CD4-positive, alpha-beta T cell treated with Interleukin-6 at 100 ng/mL for 8 hours (primary cell): ENCODE measurements at places on chromosomes 11 and 22.
A peak's percentile ranks its signal among the peaks of the same experiment; 100 is the strongest.

- peak; percentile 12 for DNase-seq
Measured at GRCh38 chr22:45164270-45165088, 754 bp downstream of the NUP50 start.

DNA sequence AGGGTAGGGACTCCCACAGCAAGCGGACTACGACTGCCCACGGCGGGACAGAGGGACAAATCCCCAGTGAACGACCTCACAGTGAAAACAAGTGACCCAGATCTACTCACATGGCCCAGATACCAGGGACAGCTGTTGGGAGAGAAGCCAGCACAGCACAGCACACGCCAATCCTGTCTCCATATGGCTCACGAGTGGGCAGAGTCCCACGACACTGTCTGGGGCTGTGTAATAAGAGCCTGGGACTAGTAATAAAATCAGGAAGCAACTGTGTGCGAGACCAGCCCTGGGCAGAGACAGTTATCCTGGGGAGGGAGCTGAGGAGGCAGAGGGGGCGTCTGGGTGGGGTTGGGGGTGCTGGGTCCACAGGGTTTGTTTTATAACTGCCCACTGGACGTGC, 385.0 kb downstream of the CTTN start:
- no peak for DNase-seq

DNA sequence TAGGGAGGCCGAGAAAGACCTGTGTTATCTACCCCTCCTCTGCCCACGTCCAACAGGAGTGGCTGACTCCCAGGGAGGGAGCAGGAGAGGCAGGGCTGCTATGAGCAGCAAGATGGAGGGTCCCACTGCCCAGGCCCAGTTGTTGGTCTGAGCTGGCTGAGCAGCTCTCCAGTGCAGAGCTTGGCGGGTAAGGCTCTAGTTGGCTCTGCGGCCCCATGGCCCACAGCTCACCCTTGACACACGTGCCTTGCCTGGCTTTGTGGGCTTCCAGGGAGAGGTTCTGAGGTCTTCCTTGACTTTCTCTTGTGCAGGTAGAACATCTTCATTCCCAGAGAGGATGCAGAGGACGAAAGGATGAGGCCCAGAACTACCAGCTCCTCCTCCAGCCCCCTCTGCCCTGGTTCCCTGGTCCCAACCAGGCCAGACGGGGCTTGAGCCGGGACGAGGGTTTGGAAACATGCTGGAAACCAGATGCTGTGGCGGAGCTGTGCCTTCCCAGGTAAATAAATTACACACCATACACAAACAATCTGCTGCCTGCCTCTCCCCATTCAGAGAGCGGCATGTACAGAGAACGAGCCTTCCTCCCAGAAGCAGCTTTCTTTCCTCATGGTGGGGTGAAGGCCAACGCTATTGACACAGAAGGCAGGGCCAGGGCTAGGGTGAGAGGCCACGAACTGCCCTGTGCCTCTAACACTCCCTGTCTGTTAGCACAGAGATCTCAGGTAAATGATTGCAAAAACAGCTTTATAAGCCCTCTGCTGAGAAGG, 48.1 kb downstream of the DSCAML1 start:
- DNase-seq = no peak

GRCh38 chr11:58562375-58562800, 13.3 kb downstream of the LPXN start:
- DNase-seq = no peak

DNA sequence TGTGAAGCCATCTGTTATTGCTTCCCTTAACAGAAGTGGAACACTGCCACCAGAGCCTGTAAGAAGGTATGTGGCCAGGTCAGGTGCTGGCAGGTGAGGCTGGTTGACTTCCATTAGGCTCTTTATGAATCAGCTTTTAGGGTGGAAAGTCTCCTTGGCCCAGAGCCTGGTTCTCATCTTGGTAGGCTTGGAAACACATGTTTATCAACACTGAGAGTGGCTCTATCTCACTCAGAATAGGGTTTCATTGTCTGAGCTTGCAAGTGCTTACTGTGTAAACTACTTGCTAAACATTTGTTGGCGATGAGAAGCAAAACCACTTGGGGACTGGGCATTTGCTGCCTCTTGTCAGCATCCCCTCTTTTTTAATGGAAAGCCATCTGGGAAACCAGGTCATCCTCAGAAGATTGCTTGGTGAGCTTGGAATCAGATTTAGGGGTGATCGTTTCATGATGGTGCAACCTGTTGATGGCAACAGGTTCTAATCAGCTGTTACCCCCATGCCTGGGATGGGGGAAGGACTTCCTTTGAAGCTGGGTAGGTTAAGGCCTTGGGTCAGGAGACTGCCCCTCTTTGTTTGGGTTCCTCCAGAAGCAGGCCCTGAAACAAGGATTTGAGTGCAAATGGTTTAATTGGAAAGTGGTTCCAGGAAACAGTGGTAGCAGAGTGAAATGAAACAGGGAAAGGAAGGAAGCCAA, 75.0 kb upstream of the AMPD3 start:
- DNase-seq = no peak

- DNase-seq = no peak
Measured at GRCh38 chr11:9760193-9760575, 96.3 kb downstream of the SWAP70 start.

- no peak for DNase-seq
Measured at GRCh38 chr11:8331767-8332166, 68.1 kb upstream of the LMO1 start.

- DNase-seq = no peak
Measured at GRCh38 chr11:112167145-112167544, at the start of gene TEX12. Gene TEX12 (plus strand): TSS chr11:112167372. CDS start chr11:112169269, 1,897 bp downstream.

DNA sequence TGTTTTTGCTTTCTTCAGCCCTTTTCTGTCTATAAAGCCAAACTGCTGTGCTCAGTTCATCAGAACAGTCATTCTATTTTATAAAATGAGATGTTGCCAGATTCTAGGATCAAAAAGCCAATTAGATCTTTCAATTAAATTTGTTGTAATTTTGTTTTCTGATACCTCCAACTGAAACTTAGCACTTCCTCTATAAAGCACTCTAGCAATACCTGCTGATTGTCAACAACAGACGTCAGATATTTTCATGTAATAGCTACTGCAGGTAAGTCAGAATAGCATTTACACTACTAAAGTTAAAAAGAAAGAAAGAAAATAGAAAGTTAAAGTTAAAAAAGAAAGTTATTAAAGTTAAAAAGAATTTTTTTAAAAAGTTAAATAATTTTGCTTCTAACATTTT, 19.6 kb downstream of the RRAS2 start:
- DNase-seq = no peak

GRCh38 chr11:24122291-24122690, 374.6 kb upstream of the LUZP2 start:
- no peak for DNase-seq

GRCh38 chr11:61697078-61697502, 16.9 kb downstream of the DAGLA start:
- no peak for DNase-seq

- DNase-seq = no peak
Measured at GRCh38 chr11:44600839-44601383, 35.4 kb downstream of the CD82 start.

GRCh38 chr11:38460896-38461295, 1862.9 kb upstream of the RAG2 start:
- DNase-seq = no peak

DNA sequence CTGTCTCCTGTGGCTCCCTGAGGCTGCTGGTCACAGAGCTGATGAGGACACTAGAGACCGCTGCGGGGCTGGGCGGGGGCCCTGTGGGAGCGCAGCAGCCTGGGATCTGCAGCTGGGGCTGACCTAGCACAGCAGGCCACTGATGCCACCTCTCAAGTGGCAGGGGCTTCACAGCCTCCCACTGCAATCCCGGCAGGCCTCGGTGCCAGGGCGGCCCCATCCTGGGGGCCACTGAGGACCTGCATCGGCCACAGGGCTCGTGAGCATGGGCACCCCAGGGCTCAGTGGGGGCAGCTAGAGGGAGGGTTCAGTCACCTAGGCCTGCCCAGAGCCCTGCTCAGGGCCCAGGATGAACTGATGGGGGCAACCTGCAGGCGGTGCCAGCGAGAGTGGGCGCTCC, 14.6 kb upstream of the CCDC188 start:
- DNase-seq = no peak

DNA sequence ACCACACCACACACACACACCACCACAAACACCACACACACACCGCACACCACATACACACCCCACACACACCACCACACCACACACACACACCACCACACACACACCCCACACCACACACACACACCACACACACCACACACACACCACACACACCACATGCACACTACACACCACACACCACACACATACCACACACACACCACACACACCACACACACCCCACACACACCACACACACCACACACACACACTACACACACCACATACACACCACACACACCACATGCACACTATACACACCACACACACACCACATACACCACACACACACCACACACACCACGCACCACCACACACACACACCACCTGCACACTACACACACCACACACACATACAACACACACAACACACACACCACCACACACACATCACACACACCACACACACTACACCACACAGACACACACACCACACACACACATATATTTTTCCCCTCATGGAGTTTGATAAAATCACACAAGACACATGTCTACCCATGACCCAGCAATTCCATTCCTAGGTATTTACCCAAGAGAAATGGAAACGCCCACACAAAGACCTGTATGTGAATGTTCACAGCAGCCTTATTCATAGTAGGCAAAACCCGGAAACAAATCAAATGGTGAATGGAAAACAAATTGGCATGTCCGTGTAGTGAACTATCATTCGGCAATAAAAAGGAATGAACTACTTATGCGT, 14.3 kb downstream of the CD5 start:
- DNase-seq = no peak

GRCh38 chr11:43819926-43820325, 60.7 kb upstream of the ALKBH3 start:
- no peak for DNase-seq

GRCh38 chr11:10824888-10825287, 16.2 kb upstream of the EIF4G2 start:
- no peak for DNase-seq

DNA sequence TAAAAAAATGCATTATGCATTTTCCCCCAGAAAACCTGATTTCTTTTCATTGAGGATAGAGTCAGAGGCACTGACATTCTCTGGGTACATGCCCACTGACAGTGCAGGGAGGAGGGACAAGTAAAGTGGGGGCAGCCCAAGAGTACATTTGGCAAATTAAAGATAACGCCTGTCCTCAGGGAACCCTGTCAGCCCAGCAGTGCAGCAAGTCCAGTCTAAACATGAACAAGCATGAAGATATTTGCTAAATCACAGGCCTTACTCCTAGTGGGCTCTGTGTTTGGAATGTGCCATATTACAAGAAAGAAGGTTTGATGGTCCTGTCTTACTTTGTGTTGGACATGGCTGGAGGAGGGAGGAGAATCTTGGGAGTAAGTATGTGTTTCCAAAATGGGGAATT, 37.9 kb downstream of the AMOTL1 start:
- no peak for DNase-seq

- no peak for DNase-seq
Measured at GRCh38 chr11:122285070-122285988, 169.3 kb upstream of the BLID start.

DNA sequence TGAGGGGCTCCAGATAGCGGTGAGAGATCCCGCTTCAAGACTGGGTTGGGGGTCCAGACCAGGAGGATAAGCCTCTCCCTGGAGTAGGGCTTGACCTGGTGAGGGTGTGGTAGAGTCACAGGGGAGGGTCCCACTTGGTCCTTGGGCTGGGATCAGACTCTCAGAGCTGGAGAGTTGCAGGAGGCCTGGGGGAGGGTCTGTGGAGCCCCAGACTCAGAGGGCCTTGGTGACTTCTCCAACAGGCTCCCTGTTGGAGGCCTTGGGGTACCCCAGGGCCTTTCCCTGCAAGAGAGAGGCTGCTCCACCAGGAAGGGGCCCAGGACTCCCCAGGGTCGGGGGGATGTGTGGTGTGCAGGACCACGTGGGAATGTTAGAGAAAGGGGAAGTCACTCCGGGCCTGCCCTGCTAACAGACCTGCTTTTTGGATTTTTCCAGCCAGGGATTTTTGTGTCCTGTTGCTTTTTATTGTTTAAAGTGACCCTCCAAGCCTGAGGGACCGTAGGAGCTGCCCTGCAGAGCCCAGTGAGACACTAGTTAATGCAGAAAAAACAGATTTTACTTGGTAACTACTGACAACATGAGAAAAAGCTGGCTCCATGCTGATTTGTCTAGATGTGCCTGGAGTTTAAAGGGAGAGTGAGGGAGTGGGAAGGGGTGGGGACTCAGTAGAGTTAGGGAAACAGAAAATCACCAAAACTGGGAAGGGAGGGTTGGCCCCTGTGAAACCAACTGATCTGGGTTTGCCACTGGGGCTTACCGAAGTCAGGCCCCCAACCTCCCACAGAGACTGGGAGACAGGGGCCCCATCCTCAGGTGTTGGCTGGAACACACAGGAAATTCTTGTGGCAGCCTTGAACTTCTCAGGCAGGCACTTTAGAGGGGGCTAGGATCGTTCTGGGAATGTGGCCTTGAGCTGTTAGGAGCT, 801 bp upstream of the TXNRD2 start:
- no peak for DNase-seq

DNA sequence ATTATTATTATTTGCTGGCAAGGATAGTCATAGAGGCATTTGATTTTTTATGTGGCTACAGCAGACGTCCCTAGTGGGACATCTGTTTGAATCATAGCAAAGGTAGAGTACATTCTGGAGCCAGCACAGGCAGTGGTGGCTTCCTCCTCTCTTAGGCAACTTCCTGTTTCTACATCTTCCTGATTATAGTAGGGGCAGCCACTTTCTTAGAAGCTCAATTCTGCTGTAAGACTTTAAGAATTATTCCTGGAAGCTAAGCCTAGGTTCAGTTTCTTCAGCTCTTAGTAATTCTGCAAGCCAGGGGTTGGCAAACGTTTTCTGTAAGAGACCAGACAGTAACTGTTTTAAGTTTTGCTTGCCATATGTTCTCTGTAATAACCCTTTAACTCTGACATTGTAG, 129.3 kb upstream of the TENM4 start:
- DNase-seq = no peak

DNA sequence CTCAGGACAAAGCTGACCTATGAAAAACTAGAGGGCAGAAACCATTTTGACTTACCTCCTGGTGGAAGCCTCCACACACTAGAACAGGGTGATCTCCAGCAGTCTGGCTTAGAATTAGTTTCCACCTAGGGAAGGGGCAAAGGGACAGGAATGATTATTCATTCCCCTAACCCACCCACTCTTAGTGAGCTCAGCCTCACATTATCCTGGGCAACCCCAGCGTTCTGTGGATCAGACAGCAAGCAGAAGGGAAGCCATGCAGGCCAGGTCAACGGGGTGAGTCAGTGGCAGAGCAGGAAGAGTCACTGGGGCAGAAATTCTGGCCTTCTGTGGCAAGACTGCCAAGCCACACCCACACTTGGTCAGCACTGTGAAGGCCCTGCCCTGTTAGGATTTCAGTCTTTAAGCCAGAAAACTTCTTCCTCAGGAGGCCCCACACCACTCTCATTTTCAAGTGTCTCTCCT, 10.5 kb downstream of the NUMA1 start:
- DNase-seq = no peak

GRCh38 chr11:61004761-61005181, 33.3 kb downstream of the CD6 start:
- DNase-seq = peak; percentile 54

- DNase-seq = no peak
Measured at GRCh38 chr11:398826-399225, 4.8 kb downstream of the PKP3 start.
